ENCODE measurements at places on chromosomes 7 and 10.

GRCh38 chr7:134339475-134339874 lies 22.7 kb upstream of the SLC35B4 start:
- no peak for DNase-seq

DNA sequence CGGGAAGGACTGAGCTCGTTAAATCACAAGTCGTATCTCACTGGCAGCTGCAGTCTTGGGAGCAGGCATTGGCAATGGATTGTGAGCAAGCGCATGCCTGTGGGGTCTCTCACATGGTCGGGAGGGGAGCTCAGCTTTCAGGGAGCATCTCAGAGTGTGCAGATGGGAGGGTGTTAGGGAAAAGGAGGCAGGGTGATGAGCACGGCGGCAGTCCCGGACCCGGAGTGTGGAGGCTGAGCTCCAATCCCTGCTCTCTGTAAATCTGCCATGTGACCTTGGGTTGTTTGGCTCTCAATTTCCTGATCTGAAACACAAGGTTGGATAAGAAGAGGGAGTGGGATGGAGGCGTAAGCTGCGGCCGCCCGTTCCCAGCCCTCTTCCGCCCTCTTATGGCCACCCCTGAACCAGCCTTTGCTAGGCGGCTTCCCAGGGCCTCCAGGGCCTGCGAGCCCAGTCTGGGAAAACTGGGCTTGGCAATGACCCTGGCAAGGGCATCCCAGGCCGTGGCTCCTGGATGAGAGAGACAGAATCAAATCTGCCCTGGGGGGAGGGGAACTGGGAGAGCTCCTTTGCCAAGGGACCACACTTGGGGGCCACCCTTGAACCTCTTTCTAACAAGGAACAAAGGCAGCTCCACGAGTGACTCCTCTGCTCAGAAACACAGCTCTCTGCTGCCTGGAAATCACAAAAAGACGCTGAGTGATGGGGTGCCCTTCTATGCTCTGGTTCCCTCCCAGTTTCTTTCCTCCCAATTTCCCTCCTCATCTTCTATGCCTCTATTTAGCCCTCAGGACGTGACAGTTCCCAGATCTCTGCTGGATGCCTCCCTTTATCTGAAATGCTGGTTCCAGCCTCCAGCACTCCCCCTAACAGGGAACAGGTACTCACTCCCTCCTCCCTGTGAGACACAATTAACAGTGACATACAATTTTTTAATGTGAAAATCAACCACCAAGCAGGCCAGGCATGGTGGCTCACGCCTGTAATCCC lies 41.7 kb upstream of the LOXL4 start:
- DNase-seq = peak; percentile 5

DNA sequence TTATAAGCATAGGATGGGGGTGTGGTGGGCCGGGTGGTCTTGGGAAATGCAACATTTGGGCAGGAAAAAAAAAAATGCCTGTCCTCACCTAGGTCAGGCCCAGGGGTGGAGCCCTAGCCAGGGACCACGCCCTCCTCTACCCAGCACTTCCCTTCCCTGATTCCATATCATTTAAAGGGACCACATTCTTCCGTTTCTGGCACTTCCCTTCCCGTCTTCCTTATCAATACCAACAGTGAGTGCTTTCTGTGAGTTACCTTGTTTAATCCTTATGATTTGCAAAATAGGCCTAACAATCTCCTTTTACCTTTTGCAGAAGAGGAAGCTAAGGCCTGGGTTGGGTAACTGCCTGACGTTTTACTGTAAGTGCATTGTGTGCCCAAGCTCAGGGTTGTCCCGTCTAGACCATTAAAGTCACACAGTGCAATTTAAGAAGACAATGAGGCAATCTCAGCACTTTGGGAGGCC lies 16.7 kb upstream of the C10orf95 start:
- no peak for DNase-seq

GRCh38 chr7:151837285-151838042 lies 39.5 kb downstream of the PRKAG2 start:
- no peak for DNase-seq

DNA sequence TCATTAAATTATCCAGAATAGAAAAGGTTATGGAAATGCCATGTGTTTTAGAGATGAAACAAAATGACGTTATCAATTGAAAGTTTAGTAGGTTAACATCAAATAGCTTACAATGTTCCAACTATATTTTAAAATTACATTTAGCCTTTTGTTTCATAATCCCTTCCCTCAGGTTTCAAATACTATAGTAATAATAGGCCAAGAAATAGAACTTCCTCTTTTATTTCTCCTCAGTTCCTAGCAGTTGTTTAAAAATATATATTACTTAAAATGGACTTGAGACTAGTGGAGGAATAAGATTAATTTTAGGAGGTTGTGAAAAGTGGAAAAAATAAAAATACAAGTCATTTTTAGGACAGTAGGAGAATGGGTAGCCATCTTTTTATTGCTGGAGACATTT lies 16.4 kb upstream of the PDSS1 start:
- no peak for DNase-seq

- DNase-seq = no peak
Observed at GRCh38 chr10:77936697-77937567, 10.4 kb upstream of the DLG5 start.

- no peak for DNase-seq
Observed at GRCh38 chr10:100742936-100743335, 2.4 kb upstream of the PAX2 start.

Measured in CD4-positive, alpha-beta T cell treated with Interleukin-17A for 1 hour (primary cell).